ENCODE measurements at places on chromosomes 3 and 15. TPM values are rescaled to one million over a fixed set of nuclear protein-coding genes. Genes with fewer than 3 reads are reported as not detected.

Gene LTF
- not detected for total RNA-seq

- DNase-seq = no peak
Observed at GRCh38 chr3:51139616-51140015, 245.5 kb upstream of the MANF start.

GRCh38 chr3:41711651-41712050 lies 250.3 kb downstream of the ULK4 start:
- no peak for DNase-seq

Gene SCAMP5
- 5.7 TPM for total RNA-seq

Measured in CD4-positive, alpha-beta T cell (primary cell).